Articular chondrocyte of knee joint (primary cell): ENCODE measurements at places on chromosomes 2 and 18. TPM values are rescaled to one million over a fixed set of nuclear protein-coding genes. Genes with fewer than 3 reads are reported as not detected.

The CNRIP1 gene
- total RNA-seq = 70.9 and 77.6 TPM in 2 replicates

The FLACC1 gene
- 2.5 and 2.9 TPM in 2 replicates for total RNA-seq

The DGKD gene
- 12.6 and 23.3 TPM in 2 replicates for total RNA-seq

The PDE1A gene
- total RNA-seq = 89.0 and 156 TPM in 2 replicates

The TLX2 gene
- 0.11 and 0.13 TPM in 2 replicates for total RNA-seq

The NCKAP5 gene
- total RNA-seq = 0.13 and 0.22 TPM in 2 replicates

The RAB17 gene
- total RNA-seq = 0.11 and 0.52 TPM in 2 replicates

The TRIM43 gene
- not detected in 2 replicates for total RNA-seq

The CD207 gene
- not detected in 2 replicates for total RNA-seq

The CIB4 gene
- total RNA-seq = not detected in 2 replicates

The ASIC4 gene
- under 0.01 TPM in 1 of 2 replicates, not detected in the other for total RNA-seq

The TFPI gene
- 37.5 and 126 TPM in 2 replicates for total RNA-seq

The TDRD15 gene
- under 0.01 TPM in 1 of 2 replicates, not detected in the other for total RNA-seq

The KIAA2012 gene
- total RNA-seq = under 0.01 TPM in 1 of 2 replicates, not detected in the other

The FOXD4L1 gene
- 0.11 and 0.26 TPM in 2 replicates for total RNA-seq

The C2orf42 gene
- total RNA-seq = 22.2 and 25.9 TPM in 2 replicates
